ENCODE measurements at places on chromosomes 2 and 18. TPM values are rescaled to one million over a fixed set of nuclear protein-coding genes. Genes with fewer than 3 reads are reported as not detected.

The EPHA4 gene
- 21.1 TPM for total RNA-seq

The L3MBTL4 gene
- total RNA-seq: 5.9 TPM

The FBLN7 gene
- total RNA-seq: 2.4 TPM

The MRO gene
- not detected for total RNA-seq

The PGAP1 gene
- 4.8 TPM for total RNA-seq

The CFAP210 gene
- total RNA-seq: not detected

The CFC1 gene
- total RNA-seq: not detected

The SH3RF3 gene
- total RNA-seq: 13.5 TPM

The RFX8 gene
- 0.60 TPM for total RNA-seq

The CIDEA gene
- 1.2 TPM for total RNA-seq

The NEMP2 gene
- total RNA-seq: 4.3 TPM

The COL3A1 gene
- 10.9 TPM for total RNA-seq

The BCL2 gene
- total RNA-seq: 0.88 TPM

The CXCR1 gene
- total RNA-seq: not detected

The TP53I3 gene
- total RNA-seq: 88.3 TPM

The DNAH6 gene
- under 0.01 TPM for total RNA-seq

The CFAP53 gene
- 0.14 TPM for total RNA-seq

The DHRS9 gene
- total RNA-seq: not detected

The FRZB gene
- total RNA-seq: 0.68 TPM

The IL36RN gene
- not detected for total RNA-seq

The CYP27C1 gene
- total RNA-seq: not detected

The SGO2 gene
- total RNA-seq: 15.9 TPM

The MYL1 gene
- not detected for total RNA-seq

The TGFA gene
- total RNA-seq: 22.6 TPM

The REEP1 gene
- 13.4 TPM for total RNA-seq

The CRYGC gene
- total RNA-seq: not detected

The AQP12B gene
- not detected for total RNA-seq

The PRKAG3 gene
- total RNA-seq: not detected

The RAX gene
- not detected for total RNA-seq

The CDK15 gene
- total RNA-seq: not detected

The SPDYA gene
- total RNA-seq: 0.56 TPM

The RAB11FIP5 gene
- total RNA-seq: 103 TPM

The GPBAR1 gene
- not detected for total RNA-seq

The C1QL2 gene
- not detected for total RNA-seq

The ERBB4 gene
- total RNA-seq: 0.14 TPM

The OTOS gene
- total RNA-seq: not detected

The GMCL1 gene
- total RNA-seq: 13.6 TPM

The SPR gene
- total RNA-seq: 51.7 TPM

The NMUR1 gene
- total RNA-seq: 0.05 TPM
